ENCODE measurements at places on chromosomes 5 and 9. TPM values are rescaled to one million over a fixed set of nuclear protein-coding genes. Genes with fewer than 3 reads are reported as not detected.

Gene HTR4
- total RNA-seq, result not detected

Gene KIF4B
- under 0.01 TPM for total RNA-seq

Gene UAP1L1
- 2.3 TPM for total RNA-seq

Gene TMC1
- total RNA-seq, result not detected

Gene KIAA1958
- total RNA-seq, result 1.8 TPM

Gene GRIA1
- total RNA-seq, result 1.4 TPM

Gene FBLL1
- 0.18 TPM for total RNA-seq

Gene SVEP1
- 16.7 TPM for total RNA-seq

Gene TMEFF1
- total RNA-seq, result 0.90 TPM

Gene P4HA2
- total RNA-seq, result 225 TPM

Gene TMEM252
- not detected for total RNA-seq

Gene GCNT4
- total RNA-seq, result 1.8 TPM

Gene CDHR2
- total RNA-seq, result not detected

- peak; percentile 82 for DNase-seq
Observed at GRCh38 chr5:108818613-108819272, 71.0 kb downstream of the FER start.

DNA sequence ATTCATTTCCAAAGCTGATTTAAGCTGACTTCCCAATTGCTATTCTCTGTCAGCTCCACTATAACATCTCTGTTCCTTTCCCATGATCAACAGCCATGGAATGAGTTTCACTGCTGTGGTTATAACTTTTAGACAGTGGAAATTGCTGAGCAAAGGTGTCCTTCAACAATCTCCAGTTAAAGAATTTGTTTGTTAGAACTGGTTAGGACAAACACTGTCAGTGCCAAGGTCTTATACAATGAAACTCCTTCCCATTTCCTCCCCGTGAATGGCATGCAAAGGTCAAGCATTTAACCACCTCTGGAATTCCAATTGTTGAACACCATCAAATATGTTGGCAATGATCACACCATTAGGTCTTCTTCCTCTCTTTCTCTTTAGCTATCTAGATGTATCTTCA, 45.7 kb upstream of the GHR start:
- DNase-seq, result no peak

DNA sequence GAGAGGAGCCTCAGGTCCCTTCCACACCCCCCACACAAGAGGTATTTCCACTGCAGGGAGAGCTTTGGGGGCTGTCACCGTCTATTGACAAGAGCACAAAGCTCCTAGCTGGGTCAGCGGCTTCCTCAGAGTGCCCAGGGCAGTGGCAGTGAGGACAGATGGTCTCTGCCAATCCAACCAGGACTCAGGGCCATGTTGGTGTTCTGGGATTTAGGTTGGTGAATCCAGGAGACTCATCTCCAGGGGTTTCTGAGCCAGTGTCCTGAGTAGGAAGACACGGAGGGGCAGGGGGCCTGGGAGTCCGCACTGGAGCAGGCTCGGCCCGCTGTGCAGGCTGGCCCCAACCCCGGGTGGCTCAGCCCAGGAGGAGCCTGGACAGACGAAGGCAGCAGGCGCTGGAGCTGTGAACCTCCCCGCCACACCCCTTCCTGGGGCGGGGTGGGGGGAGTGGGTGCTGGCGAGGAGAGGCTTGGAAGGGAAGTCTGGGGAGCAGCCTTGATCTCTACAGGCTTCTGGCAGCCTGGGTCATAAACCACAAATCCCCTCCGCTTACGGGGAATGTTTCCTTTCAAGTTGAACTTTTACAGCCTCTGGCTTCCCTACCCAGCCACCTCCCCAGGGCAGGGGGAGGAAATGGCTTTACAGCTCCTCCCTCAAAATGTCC, 19.6 kb downstream of the CRB2 start:
- DNase-seq, result no peak

GRCh38 chr5:178994580-178995340, at the start of gene GRM6:
Gene GRM6 (minus strand): TSS chr5:178995320. CDS start chr5:178994944, 376 bp downstream.
- DNase-seq, result no peak

GRCh38 chr9:79280691-79281090, 291.1 kb upstream of the TLE4 start:
- no peak for DNase-seq

GRCh38 chr9:129752900-129753729, at the start of gene PTGES:
Gene PTGES (minus strand): TSS chr9:129753042. CDS start chr9:129753012, 30 bp downstream.
- DNase-seq, result peak; percentile 87

DNA sequence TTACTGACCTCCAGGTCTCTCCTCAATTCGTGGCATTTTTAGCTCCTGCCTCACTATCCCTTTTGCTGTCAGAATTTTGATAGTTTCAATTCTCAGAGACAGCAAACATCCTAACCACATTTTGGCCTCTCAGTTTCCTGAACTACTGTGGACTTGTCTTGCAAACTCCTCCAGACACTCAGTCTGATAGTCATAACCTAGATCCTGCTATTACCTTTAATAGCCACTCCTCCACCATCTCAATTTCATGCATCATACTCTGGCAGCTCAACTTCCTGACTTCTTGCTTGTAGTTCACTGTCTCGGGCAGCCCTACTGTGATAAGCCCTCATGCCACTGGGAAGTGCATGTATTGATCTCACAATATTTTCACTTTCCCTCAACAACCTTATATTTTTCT, 481.8 kb upstream of the CDH18 start:
- no peak for DNase-seq

DNA sequence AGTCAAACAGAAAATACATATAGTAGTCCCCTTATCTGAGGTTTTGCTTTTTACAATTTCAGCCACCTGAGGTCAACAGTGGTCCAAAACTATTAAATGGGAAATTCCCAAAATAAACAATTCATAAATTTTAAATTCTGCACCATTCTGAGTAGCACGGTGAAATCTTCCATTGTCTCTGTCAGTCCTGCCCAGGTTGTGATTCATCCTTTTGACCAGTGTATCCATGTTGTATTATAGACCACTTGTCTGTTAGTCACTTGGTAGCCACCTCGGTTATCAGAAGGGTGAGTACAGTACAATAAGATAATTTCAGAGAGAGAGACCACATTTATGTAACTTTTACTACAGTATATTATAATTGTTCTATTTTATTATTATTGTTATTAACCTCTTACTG, 2.8 kb downstream of the CCDC152 start:
- no peak for DNase-seq

DNA sequence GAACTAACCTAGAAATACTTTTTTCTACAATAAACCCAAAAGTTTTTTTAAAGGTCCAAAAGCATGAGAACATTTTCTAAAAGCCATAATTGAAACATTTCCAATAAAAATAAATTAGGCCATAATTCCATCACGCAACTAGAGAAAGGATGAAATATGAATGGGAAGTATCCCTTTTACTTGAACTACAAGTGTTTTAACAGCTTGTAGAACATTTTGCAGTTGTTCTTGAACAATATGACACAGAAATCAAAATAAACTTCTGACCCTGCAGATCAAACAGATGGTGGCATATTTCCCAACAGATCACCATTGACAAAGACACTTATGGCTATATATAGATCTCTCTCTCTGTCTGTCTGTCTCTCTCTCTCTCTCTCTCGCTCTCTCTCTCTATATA, 624.4 kb downstream of the PSAT1 start:
- DNase-seq, result peak; percentile 43

- no peak for DNase-seq
Observed at GRCh38 chr5:176817841-176818377, 7.5 kb downstream of the UNC5A start.

GRCh38 chr9:129835860-129836223, 584 bp downstream of the USP20 start:
- DNase-seq, result peak; percentile 40

- DNase-seq, result no peak
Observed at GRCh38 chr5:107474361-107474715, 196.4 kb downstream of the EFNA5 start.

DNA sequence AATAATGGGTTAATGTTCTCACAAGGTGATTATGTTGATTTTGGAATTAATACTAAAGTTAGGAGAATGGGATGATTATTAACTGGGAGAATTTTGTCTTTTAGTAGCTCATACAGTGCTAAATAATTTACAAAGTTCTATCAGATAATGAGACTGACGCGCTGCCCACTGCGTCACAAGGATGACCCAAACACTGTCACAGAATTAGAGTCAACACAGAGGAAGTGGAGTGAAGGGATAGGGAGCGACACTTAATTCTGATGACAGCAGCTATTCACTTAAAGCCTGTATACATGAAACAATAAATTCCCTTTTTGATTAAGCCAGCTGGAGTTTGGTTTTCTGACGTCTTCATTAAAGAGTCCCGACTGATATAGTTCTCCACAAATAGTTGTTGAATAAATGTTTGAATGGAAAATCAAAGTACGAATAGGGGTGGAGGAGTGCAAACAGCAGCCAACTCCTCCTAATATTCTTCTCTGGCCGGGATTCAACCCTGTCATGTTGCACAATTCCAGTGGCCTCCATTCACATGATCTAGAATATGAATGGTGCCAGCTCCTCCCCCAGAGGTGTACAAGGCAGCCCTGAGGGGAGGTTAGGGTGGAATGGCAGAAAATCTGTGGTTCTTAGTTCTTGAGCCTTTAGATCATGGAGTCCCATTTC, 140.3 kb downstream of the PCSK1 start:
- no peak for DNase-seq

DNA sequence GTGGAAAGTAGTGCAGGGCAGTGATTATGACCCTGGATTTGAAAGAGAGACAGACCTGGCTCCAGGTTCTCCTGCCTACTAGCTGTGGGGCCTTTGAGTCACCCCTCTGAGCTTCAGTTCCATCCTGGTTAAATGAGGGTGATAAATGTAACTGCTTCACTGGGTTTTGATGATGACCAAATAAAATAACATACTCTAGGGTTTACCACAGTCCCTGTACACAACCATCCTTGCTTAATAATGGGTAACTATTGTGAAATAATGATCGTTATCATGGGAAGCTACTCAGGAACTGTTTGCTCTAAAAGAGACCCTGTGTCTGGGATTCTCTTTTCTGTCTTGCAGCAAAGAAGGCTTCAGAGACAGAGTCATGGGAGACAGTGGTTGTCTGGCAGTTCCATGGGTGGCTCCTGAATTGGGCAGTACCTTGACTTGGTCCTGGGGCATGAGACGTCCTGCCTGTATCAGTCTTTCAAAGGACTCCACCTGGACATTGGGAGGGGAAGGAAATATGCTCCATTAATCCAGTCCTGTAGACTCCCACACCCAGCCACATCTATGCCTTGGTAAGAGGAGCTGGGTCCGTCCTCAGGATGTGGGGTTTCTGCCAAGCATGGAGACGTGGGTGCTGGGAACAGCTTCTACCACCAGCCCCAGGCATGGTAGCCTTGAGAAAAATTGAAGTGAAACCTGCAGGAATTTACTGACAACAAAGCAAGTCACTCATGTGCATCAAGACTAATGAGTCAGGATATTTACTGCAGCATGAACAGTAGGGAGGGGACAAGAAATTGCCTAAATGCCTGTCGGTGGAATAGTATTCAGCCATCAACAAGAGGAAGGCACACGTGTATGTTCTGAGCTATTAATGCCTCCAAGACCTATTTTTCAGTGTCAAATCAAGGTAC, 23.4 kb downstream of the AKNA start:
- DNase-seq, result peak; percentile 85

DNA sequence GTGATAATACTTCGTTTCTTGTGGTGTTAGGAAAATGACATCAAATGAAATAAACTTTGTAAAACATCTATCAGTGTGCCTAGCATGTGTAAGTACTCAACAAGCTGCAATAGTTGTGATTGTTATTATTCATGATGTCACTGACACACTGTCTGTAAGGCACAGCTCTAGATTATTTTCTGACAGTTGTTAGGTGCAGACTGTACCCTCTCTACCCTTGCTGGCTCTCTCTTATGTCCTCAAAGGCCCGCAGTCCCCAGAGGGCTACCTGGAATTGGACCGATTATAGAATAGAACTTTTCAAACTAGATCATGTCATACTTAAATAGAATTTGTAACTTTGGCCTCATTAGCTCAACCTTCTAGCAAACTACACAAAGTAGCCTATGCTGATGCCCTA, 65.9 kb upstream of the VCAN start:
- no peak for DNase-seq

DNA sequence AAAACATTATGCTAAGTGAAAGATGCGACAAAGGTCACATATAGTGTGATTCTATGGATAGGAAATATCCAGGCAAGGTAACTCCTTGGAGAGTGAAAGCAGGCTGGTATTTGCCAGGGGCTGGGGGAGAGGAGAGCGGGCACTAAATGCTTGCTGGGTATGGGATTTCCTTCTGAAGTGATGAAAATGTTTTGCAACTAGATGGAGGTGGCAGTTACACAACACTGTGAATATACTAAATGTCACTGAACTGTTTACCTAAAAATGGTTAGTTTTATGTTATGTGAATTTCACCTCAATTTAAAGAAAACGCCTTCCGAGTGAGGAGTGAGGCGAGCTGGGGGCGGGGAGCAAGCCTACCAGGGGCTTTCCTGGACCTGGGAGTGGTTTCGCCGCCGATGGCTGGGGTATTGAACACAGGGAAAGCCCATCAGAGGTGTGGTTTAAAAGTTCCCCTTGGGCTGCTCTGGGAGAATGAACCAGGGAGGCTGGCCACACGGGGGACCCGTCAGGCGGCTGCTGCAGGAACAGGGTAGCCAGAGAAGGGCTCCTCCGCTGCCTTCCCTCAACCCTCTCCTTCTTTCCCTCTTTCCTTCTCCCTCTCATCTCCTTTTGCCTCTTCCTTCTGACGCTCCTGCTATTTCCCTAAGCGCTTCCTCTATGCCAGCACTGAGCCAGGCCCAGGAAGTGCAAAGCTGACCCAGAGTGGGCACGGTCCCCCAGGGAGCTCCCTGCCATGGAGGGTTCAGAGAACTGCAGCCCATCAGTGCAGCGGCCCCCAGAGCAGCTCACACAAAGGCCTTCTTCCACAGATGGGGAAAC, 4.9 kb downstream of the AKNA start:
- no peak for DNase-seq

- no peak for DNase-seq
Observed at GRCh38 chr9:129391221-129391661, 213.2 kb upstream of the IER5L start.

DNA sequence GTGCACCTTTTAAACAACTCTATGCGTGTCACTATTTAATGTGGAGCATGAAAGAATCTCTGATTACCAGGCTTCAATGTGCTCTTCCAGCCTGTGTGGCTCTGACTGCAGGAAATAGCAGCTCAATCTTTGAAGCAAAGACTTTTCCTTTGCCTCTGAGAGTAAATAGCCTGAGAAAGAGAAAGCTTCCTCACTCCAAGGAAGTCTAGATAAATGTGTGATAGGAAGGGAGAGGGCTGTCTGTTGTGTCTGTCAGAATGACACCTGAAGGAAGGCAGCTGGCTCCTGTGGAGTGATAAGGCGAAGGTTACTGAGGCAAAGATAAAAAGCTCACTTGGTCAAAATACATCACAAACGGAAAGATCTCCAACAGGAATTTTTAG, 205.3 kb upstream of the HAPLN1 start:
- peak; percentile 32 for DNase-seq

DNA sequence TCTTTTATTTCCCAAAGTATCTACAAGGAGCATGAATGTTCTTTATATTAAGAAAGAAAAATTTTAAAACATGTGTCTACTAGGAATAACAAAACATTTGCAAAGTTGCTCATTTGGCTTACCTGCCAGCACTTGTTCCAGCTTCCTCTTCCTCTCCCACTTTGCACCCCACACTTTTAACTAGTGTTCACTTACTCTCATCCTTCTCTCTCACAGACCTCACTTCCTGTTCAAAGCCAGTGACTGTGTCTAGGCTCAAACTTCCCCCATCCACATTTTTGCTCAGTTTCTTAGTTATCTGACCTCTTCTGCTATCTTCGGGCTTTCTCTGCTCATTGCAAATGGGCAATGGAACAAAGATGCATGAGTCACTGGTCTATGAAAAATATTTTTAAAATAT, 512.2 kb upstream of the ZNF462 start:
- DNase-seq, result no peak
